ENCODE measurements at places on chromosomes 4 and X. TPM values are rescaled to one million over a fixed set of nuclear protein-coding genes. Genes with fewer than 3 reads are reported as not detected.
A peak's percentile ranks its signal among the peaks of the same experiment; 100 is the strongest.

PNMA3 gene
- 0.48 TPM for polyA plus RNA-seq

MSANTD1 gene
- not detected for polyA plus RNA-seq

HTT-AS gene
- not detected for polyA plus RNA-seq

MAGEA2 gene
- polyA plus RNA-seq = not detected

CT45A5 gene
- not detected for polyA plus RNA-seq

MAGEA4 gene
- polyA plus RNA-seq = not detected

ASMT gene
- polyA plus RNA-seq = not detected

IL2RG gene
- polyA plus RNA-seq = 48.3 TPM

SERPINA7 gene
- not detected for polyA plus RNA-seq

TMEM164 gene
- polyA plus RNA-seq = 39.5 TPM

SPANXN3 gene
- not detected for polyA plus RNA-seq

ZFYVE28 gene
- 1.1 TPM for polyA plus RNA-seq

GRCh38 chrX:40832723-40833122 is 97.4 kb upstream of the MED14 start:
- no peaks in the 10 kb centered on the region for H3K36me3 ChIP-seq
- H3K27me3 ChIP-seq = peaks cover 8% of the 10 kb centered on the region
- no peak for DNase-seq
- no peak overlapping the region for H3K4me3 ChIP-seq
- no peaks in the 10 kb centered on the region for H3K4me1 ChIP-seq

DNA sequence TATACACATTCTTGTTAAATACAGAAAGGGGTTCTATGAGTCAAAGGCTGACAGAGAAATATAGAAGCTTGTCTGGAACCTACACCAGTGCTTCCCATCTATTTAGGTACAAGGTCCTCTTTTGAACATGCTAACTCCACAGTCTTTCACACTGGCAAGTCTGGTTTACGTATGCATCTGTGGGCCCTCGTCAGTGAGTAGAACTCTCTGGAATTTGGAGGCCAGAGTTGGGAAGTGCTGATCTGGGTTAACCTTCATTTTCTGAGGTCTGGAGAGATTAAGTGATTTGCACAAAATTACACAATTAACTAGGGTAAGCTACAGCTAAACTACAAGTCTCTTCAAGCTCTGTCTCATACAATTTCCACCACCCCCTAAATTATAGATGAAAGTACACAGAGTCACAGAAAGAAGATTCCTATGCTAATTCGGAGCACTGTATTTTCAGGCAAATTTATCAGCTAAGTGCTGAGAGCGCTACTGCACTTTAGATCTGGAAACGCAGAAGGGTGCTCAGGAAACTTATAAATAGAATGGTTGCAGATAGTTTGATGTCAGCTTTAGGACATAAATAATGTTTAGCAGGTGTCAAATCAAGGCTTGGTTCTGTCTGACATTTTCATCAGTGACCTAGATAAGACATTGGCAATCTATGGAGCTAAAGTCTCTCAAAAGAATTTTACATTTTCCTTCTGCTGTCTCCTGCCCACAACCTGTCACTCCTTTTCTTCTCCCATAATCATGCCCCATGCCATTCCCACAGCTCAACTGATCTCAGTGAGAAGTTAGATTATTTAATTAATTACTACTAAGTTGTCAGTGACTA is 43.0 kb upstream of the PDLIM5 start:
- H3K4me1 ChIP-seq = no peaks in the 10 kb centered on the region
- DNase-seq = no peak
- H3K27me3 ChIP-seq = no peaks in the 10 kb centered on the region
- H3K27ac ChIP-seq = no peak overlapping the region
- H3K36me3 ChIP-seq = no peaks in the 10 kb centered on the region

- H3K36me3 ChIP-seq = no peaks in the 10 kb centered on the region
- DNase-seq = no peak
- no peak overlapping the region for H3K4me3 ChIP-seq
- no peaks in the 10 kb centered on the region for H3K4me1 ChIP-seq
- no peaks in the 10 kb centered on the region for H3K27me3 ChIP-seq
Measured at GRCh38 chr4:79764120-79764519, 308.9 kb downstream of the ANTXR2 start.

DNA sequence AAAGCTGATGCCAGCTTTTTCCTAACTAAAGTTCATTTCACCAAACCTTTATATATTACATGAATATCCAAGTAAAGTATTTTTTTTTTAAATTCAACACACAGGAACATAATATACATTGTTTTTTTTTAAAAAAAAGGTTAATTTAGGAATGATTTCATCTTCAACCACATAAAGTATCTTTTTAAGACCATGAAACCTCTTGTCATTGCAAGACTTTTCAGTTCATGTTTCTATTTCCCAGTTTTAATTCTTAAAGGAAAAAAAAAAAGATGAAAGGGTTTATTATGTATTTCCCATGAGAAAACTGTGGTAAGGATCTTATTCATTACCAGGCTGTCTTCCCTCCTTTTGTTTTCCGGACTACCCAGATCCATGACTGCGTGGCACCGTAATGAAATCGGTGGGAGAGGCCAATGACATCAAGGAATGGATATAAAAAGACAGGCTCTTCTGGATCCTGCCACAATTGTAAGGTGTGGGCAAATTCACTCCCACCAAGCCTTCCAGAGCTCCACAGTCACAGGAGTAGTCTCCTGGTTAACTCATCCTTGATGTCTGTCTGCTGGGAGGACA is 84.7 kb upstream of the CBR4 start:
- peaks cover 22% of the 10 kb centered on the region for H3K4me1 ChIP-seq
- H3K27ac ChIP-seq = no peak overlapping the region
- no peak overlapping the region for H3K4me3 ChIP-seq

DNA sequence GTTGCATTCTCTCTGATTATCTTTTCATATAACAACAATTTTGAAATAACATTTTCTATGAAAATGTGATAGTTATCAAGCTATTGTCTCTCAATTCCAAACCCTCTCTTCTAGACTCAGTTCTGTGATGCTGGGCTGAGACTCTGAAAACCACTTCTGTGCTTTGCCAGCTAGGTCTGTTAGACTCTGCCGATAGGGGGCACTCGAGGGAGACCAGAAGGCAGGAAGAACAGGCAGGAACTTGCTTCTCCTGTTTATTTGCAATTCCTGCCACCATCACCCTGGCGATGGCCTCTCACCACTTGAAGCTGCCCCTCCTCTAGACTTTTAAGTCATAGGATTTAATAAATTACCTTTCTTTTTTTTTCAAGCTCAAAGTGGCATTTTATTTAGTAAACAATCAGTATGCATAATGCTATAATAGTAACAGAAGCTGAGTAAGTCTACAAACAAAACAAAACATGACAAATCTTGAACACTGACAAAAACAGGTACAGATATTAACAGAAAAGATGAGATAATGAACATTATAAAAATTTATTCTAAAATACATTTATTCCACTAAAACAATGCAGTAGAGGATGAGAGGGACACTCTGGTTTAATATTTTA is 49.7 kb downstream of the RASL11B start:
- H3K4me3 ChIP-seq = no peak overlapping the region
- peak; percentile 28 for DNase-seq
- no peak overlapping the region for H3K27ac ChIP-seq
- H3K36me3 ChIP-seq = no peaks in the 10 kb centered on the region

GRCh38 chrX:9390121-9390520 is 74.7 kb upstream of the TBL1X start:
- H3K27ac ChIP-seq = no peak overlapping the region
- peaks cover 32% of the 10 kb centered on the region for H3K27me3 ChIP-seq
- H3K36me3 ChIP-seq = no peaks in the 10 kb centered on the region
- no peak for DNase-seq

GRCh38 chr4:87657525-87657924 is 7.4 kb downstream of the DMP1 start:
- no peak for DNase-seq
- H3K4me3 ChIP-seq = no peak overlapping the region
- no peaks in the 10 kb centered on the region for H3K4me1 ChIP-seq
- no peaks in the 10 kb centered on the region for H3K36me3 ChIP-seq
- no peaks in the 10 kb centered on the region for H3K27me3 ChIP-seq
- no peak overlapping the region for H3K27ac ChIP-seq

GRCh38 chr4:82983444-82983843 is 27.2 kb downstream of the LIN54 start:
- no peaks in the 10 kb centered on the region for H3K27me3 ChIP-seq
- peaks cover 31% of the 10 kb centered on the region for H3K36me3 ChIP-seq
- H3K4me1 ChIP-seq = no peaks in the 10 kb centered on the region
- no peak overlapping the region for H3K27ac ChIP-seq
- no peak overlapping the region for H3K4me3 ChIP-seq

DNA sequence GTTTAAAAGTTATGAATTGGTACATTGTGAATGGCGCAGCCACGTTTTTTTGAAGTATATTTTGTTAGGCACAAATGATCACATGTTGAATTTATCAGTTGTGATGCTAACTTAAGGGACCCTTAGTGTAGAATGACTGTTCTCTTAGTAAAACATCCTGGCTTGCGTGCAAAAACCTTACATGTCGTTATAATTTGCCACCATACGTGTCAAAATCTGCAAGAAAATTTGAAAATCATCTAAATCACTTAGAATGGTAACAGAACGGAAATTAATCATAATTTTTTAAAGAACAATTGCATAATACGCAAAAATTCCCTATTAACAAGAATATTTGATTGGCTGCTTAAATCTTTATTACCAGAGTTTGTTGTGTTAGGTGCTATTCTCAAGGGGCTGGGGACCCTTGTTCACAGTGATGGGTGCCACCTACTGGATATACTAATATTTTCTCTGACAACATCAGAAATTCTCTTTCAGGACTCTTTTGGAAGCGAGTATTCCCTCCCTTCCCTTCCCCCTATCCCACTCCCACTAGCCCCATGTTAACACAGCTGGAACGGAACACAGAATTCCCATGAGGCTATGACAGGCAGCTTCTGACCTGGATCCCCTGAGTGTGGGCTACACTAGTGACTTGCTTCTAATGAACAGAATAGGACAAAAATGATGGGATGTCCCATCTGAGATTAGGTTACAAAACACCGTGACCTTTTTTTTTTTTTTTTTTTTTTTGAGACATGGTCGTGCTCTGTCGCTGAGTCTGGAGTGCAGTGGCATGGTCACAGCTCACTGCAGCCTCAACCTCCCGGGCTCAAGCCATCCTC is 71.8 kb downstream of the SUPT20HL2 start:
- H3K36me3 ChIP-seq = no peaks in the 10 kb centered on the region
- no peak for DNase-seq
- no peak overlapping the region for H3K4me3 ChIP-seq
- peaks cover 10% of the 10 kb centered on the region for H3K27me3 ChIP-seq
- H3K4me1 ChIP-seq = peaks cover 16% of the 10 kb centered on the region

- H3K27me3 ChIP-seq = no peaks in the 10 kb centered on the region
- H3K27ac ChIP-seq = no peak overlapping the region
- no peak overlapping the region for H3K4me3 ChIP-seq
- no peaks in the 10 kb centered on the region for H3K4me1 ChIP-seq
- no peaks in the 10 kb centered on the region for H3K36me3 ChIP-seq
Measured at GRCh38 chrX:108584617-108585211, 145.1 kb downstream of the COL4A5 start.

GRCh38 chrX:97372001-97372766 is 488.5 kb downstream of the RPA4 start:
- no peak overlapping the region for H3K4me3 ChIP-seq
- H3K4me1 ChIP-seq = no peaks in the 10 kb centered on the region
- no peak for DNase-seq

- no peak overlapping the region for H3K4me3 ChIP-seq
- peaks cover 7% of the 10 kb centered on the region for H3K27me3 ChIP-seq
- DNase-seq = no peak
- H3K36me3 ChIP-seq = no peaks in the 10 kb centered on the region
- no peaks in the 10 kb centered on the region for H3K4me1 ChIP-seq
Measured at GRCh38 chr4:174084542-174084941, 198.9 kb downstream of the FBXO8 start.

- no peaks in the 10 kb centered on the region for H3K36me3 ChIP-seq
- H3K27me3 ChIP-seq = no peaks in the 10 kb centered on the region
- no peaks in the 10 kb centered on the region for H3K4me1 ChIP-seq
Measured at GRCh38 chr4:152278505-152279233, 257.2 kb downstream of the FBXW7 start.

GRCh38 chr4:128574706-128575105 is 234.8 kb upstream of the JADE1 start:
- H3K36me3 ChIP-seq = no peaks in the 10 kb centered on the region
- peaks cover 21% of the 10 kb centered on the region for H3K4me1 ChIP-seq
- no peak overlapping the region for H3K4me3 ChIP-seq
- H3K27ac ChIP-seq = no peak overlapping the region

DNA sequence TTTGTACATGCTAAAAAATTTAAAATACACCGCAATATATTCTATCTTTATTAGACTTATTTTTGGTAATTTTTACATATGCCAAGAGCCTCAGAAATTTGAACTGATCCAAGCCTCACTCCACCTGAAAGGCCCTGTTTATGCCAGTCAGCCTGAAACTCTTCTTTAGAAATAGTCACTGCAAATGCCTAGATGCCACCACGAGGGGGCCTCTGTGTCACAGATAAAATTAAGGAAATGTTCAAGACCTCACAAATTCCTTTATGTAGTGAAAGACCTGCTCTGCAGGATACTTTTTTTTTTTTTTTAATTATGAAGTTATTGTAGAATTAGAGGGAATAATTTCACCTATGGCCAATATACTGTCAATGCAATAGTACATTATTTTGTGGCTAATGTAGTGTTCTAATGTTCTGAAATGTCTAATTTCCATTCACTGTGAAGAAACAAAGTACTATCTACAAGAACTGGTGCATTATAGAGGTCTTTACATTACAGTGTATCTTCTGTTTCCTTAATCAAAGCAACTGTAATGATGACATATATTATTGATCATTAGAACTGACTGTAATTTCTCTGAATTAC is 69.8 kb downstream of the DTHD1 start:
- no peak overlapping the region for H3K27ac ChIP-seq
- H3K4me3 ChIP-seq = no peak overlapping the region
- H3K36me3 ChIP-seq = no peaks in the 10 kb centered on the region
- H3K27me3 ChIP-seq = no peaks in the 10 kb centered on the region
- peaks cover 29% of the 10 kb centered on the region for H3K4me1 ChIP-seq

GRCh38 chrX:120664081-120664480 is 34.2 kb upstream of the C1GALT1C1 start:
- no peaks in the 10 kb centered on the region for H3K27me3 ChIP-seq
- DNase-seq = peak; percentile 21
- H3K36me3 ChIP-seq = no peaks in the 10 kb centered on the region
- H3K27ac ChIP-seq = no peak overlapping the region
- H3K4me3 ChIP-seq = no peak overlapping the region
